Upper lobe of right lung (tissue), 1 donor: ENCODE measurements at places on chromosomes 2 and 18.
A peak's percentile ranks its signal among the peaks of the same experiment; 100 is the strongest.

DNA sequence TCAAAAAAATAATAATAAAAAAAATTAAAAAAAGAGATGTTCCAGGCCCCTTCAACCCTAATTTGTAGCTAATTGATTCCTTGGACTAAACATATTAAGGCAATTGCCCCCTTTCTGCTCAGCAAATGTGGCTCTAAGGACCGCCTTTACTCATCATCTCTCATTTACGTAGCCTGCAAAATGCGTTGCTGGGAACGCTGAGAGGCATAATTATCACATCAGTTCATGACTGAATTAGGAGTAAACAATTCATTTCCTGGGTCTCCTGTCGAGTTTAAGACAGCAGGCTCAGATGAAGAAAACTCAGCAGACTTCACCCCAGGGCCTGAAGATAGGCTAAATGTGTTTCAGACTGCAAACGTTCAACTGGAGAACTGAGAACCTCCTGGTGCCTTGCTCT lies 413.5 kb downstream of the NBAS start:
- no peak for DNase-seq

GRCh38 chr2:211598238-211598637 lies 940.4 kb downstream of the ERBB4 start:
- no peak for DNase-seq

GRCh38 chr2:88171966-88172365 lies 1.8 kb downstream of the THNSL2 start:
- no peak for DNase-seq

GRCh38 chr18:51107082-51107481 lies 77.1 kb downstream of the SMAD4 start:
- DNase-seq = no peak

DNA sequence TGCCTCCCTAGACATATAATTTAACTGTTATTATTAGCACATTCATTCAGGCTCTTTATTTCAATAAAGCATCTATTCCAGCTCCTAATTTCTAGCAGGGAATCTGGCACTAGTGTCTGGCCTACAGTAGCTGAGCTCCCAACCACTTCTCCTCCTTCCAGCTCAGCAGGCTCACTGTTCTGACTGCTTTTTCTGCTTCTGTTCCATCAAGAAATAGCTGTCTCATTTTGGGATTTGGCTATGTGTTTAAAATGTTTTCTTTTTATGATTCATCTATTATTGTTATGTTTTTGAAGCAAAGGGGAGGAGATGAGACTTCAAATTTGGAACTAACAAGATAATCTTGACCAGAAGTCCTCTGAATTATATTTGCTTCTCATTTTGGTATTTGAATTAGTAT lies 172.7 kb upstream of the SMAD7 start:
- no peak for DNase-seq

DNA sequence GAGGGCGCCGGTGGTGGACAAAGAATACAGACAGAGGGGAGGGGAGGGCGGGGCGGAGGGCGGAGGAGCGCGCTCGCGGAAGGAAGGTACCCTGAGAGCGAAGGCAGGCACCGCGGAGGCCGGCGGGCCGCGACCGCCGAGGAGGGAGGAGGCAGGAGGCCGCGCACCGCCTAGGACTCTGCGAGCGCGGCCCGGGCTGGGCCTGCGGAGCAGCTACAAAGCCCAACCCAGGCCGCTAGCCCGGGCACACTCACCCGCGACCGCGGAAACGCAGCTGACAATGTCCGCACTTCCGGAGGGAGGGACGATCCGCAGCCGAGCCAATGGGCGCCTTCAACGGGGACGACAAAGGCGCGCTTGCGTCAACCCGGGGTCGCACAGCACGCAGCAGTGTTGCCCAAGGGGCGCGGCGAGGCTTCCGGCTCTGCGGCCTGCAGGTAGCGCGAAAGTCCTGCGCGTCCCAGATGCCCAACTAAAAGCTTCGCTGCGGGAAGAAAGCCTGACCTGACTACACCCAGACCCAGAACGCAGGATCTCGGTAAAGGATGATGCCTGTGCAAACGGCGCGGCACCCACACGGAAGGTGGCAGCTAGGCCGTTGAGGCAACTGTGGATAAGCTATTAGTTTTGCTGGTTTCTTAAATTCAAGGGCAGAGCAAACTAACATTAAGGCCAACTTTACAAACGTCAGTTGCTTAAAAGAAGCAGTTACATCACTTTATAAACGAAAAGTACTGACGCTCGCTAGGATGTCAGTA lies at the start of gene C18orf32:
Gene C18orf32 (minus strand): TSS at position 282 of the 758 bp plus-strand sequence. CDS start 3,486 bp downstream, outside the sequence.
- DNase-seq = peak; percentile 98

DNA sequence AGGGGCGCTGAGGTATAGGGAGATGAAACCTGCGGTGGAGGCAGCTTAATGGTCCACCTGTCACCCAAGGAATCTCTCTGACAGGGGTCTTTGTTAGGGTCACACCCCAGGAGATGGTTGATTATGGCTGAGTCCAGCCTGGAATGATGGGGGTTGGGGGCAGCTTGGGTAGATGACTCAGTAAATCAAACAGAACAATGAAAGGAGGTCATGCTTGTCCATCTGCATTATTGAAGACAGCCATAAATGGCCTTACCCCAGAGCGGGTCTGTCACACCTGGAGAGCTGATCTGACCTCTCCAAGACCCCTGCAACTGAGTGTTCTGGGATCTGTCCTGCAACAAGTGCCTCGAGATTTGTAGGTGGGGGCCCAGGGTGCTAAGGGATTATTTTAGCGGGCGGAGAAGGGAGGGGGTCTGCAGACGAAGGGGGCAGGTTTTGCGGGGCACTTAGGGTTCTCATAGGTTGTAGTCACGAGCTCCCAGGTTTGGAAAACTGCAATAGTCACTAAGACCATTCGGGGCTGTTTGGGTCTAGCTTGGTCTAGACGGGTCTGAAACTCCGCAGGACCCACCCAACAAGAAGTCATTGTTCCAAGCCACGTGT lies 771 bp upstream of the IGFBP2 start:
- DNase-seq = no peak

DNA sequence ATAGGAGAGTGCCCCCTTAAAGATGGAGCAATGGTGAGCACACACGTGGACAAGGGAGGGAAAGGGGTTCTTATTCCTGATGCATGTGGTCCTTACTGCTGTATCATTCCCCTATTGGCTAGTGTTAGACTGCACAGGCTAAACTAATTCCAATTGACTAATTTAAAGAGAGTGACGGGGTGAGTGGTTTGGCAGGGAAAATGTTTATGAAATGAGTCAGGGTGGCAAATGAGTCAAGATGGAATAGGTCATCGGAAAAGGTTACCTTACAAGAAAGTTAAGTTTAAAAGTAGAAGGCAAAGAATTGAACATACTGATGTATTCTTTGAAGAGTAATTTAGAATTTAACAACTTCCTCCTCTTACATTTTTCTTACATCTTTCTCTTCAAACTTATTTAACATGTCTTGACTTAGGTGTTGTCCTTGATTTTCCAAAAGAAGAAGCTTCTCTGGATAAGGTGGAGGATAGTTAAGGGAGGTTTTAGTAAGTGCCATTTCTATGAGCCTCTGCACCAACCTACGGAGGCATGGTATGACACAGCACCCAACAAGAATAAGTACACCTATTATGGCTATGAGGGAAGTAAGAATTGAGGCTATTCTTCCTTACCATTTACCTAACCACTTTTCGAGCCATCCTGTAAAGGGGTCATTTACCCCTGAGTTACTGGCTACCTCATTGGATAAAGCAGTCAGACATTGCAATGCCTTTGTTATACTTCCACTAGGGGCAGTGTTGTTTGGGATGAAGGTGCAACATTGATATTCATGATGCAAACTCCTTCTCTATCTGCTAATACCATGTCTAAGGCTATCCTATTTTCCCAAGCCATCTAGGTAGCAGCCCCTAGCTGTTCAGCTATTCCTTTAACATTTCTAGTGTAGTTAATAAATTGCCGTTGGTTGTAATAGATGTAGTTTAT lies 1345.8 kb upstream of the LRRTM1 start:
- no peak for DNase-seq

GRCh38 chr2:156884216-156884615 lies 373.3 kb upstream of the GALNT5 start:
- no peak for DNase-seq

- no peak for DNase-seq
These were observed 28.0 kb downstream of the APCDD1 start for GRCh38 chr18:10482363-10482984.
